ENCODE measurements at places on chromosomes 16 and 17.
A peak's percentile ranks its signal among the peaks of the same experiment; 100 is the strongest.

DNA sequence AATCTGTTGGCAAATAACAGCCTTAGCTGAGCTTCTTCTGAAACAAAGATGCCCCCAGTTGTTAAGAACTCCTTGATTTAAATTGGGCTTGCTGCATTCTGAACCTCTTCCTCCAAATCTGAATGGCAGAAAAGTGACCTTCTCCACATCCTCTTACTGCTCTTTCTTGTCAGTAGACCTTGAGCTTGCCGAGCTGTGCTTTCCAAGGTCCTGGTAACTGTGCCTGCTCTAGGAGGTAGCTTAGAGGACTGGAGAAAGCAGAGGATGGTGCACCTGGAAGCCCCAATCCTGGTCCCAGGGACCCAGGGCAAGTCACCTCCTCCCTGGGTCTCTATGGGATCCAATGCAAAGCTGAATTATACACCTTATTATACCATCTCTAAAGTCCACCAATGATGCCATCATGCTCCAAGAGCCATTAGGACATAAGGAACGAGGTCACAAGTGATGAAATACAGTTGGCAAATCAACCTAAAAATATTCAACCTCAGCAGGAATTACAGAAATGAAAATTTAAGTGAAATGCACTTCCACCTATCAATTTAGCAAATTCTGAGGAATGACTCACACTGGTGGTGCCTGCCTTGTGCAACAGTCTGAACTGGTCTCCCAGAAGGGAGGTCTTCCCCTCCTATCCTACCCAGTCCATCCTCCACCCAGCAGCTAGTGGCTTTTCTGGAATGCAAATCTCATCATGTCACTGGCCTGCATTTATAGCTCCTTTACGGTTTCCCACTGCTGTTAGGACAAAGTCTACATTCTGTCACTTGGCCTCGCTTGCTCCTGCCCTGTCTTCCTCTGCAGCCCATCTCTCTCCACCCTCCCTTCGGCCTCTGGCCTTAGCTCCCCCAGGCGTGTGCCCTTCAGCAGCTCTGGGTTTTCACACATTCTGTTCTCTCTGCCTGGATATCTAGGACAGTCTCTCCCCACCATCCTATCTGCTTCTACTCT, 36.6 kb downstream of the TOM1L2 start:
- DNase-seq, result no peak

DNA sequence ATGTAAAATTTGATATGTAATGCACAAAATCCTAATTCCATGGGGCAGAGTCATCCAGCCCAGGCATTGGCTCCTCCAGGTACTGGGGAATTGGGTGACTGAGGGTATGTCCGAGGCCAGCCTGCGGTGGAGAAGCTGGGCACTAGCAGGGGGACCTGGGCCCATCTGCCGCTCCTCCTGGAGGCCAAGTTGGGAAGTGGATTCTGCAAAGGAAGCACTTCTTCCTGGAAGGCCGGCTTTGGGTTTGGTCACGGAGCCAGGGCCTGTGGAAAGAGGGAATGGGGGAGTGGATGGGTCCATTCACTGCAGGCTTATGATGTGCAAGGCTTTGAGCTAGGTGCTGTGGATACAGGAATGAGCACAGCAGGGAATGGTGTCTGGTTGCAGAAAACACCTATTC, 85.8 kb downstream of the GNAO1 start:
- no peak for DNase-seq

DNA sequence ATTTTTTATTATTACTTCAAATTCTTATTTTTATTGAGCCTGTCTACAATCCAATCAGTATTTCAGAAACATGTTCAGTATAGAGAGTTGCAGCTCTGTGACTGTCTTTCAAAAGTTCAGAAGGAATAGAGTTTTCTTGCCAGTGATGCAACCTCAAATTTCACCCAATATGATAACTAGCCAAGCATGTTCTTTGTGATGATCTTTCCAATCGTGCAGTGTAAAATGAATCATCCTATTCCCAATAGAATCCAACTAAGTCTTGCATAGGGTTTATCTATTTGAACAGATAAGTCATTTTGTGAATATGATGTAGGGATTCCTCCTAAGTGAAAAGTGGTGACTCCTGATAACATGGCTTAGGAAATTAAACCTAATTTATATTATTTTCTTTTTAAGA, 937.8 kb downstream of the KCNJ2 start:
- DNase-seq, result no peak

DNA sequence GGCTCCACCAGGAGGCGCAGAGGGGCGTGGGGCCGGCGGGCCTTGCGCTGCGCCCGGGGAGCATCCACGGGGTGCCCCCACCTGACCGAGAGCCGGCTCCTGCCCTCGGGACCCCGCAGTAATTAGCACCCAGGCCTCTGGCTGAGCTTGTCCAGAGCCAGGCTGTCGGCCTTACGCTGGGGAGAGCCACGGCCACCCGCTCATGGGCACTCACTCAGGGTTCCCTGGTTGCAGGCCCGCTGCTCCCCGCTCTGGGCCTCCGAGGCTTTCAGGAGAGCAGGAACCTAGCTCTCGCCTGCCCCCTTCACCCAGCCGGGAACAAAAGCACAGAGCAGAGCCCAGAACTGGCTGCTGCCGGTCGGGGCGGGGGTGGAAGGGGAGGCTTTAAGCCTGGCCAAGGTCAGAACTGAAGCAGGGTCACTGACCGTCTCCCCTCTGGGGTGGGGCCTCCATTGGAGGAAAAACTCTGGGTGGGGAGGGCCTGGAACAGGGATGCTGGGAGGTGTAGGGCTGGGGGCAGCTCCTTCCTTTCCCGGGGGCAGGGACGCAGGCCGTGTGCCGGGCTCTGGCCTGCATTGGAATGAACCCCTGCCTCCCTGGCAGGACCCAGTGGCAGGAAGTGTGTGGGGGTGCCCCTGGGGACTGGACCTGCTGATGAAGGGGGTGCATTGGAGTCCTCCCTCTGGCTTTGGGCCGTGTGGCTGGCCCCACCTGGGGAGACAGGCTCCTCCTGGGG, 12.3 kb downstream of the GLIS2 start:
- DNase-seq, result peak; percentile 82

DNA sequence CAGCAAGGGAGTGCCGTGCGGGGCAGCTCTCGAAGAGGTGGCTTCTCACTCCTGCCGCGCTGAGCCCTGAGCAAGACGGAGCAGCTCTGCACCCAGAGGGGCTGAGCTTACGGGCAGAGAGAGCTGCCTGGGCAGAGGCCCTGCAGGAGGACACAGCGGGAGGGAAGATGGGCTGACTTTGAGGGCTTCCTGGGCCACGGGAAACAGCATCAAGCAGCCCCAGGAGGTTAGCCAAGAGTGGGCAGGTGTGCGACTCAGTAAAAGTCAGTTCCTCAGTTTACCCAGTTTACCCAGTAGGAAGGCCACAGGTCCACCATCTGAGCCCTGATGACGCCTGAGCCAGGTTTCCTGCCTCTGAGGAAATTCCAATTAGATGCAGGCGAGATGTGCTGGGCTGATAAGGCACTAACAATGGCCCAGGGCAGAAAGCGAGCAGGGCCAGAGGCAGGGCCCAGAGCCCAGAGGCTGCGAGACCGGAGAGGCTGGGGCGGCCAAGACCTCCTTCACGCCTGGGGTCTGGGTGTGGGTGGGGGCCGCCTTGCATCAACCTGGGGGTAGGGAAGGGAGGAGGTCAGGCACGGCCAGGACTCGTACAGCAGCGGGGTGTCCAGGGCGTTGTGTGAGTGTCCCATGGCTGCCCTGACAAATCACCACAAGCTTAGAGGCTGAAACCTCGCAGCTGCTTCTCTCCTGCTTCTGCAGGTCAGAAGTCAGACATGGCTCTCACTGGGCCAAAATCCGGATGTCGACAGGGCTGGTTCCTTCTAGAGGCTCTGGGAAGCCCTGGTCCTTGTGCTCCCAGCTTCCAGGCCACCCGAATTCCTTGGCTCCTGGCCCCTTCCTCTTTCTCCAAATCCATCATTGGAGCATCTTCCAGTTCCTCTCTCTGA, 32.0 kb upstream of the CIBAR2 start:
- no peak for DNase-seq

GRCh38 chr16:74606521-74607309, at the start of gene GLG1:
Gene GLG1 (minus strand): TSS chr16:74607114. CDS start chr16:74607094, 20 bp downstream.
- DNase-seq, result peak; percentile 80

DNA sequence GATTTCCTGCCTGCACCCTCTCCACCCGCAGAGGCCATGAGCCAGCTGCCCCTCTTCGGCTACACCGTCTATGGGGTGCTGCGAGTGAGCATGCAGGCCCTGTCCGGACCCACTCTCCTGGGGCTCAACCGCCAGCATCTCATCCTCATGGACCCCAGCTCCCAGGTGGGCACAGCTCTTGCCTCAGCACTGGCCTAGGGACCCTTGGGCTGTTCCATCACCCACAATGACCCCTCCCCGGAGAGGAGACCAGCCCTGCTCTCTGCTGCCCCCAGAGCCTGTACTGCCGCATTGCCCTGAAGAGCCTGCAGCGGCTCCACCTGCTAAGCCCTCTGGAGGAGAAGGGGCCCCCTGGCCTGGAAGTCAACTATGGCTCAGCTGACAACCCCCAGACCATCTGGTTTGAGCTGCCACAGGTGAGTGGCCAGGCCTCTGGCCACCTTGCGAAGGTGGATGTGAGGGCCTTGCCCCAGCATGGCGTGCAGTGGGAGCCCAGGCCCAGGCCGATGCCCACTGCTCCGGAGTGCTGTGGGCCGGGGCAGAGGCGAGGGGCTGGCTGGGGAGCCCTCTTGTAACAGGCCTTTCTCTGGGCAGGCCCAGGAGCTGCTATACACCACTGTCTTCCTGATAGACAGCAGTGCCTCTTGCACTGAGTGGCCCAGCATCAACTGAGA, 7.3 kb upstream of the SMIM5 start:
- peak; percentile 88 for DNase-seq

- DNase-seq, result peak; percentile 43
Observed at GRCh38 chr16:80580109-80580832, 39.5 kb downstream of the DYNLRB2 start.

- DNase-seq, result peak; percentile 28
Observed at GRCh38 chr17:35977509-35977908, 3.8 kb downstream of the CCL16 start.

DNA sequence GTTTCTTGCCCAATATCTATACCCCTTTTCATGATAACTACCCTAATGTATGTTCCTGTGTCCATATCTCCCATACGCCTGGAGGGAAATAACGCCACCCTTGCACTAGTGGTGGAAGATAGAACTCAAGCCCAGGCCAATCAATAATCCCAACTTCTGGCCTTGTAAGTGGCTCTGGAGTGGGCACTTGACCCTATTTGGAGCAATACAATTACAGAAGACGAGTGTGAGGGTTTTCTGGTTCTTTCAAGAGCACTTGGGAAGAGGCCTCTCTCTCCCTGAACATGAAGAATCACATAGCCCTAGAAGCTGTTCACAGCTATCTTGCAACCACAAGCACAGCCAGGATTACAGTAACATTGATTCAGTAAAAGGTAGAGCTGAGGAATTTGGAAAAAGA, 217.9 kb downstream of the RAB11FIP4 start:
- DNase-seq, result no peak

DNA sequence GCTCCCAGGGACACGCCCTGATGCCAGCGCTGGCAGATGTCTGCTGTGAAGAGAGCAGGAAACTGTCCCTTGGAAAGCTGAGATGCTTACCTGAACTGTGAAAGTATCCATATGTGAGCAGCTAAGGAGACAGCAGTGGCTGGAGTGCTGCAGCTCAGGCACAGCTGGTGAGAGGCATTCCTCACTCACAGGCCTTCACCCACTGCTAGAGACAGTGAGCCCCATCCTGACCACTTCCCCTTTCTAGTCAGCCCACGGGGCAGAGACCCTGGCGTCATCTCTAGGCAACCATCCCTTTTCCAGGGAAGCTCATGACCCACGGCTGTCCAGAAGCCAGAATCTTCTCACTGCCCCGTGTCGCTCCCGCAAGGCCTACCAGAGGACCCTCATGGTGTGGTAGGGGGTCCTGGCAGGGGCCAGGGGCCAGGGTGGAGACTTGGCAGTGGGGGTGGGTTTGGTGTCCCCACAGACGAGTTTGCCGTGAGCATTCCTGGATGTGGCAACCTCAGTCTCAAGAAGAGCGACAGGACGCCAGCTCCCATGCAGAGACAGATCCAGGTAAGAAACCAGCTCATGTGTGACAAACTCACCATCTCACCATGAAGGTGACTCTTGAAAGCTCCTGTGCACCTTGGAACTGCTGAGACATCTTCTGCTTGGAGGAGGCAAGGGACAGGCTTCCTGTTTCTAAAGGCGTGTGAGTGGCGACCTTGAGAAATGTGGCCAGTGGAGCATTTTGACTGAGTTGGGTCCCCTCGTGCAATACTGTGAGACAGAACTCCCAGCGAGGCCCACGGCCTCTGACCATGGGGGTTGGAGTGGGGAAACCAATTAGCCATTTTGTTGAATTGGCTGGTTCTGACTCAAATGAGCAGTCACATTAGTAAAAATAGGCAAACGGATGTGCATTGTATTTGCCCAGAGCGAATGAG, at the start of gene SCIMP:
TSS of gene SCIMP (minus strand) at position 216 of the 932 bp plus-strand sequence. CDS start at position 111, 105 bp downstream.
- no peak for DNase-seq

DNA sequence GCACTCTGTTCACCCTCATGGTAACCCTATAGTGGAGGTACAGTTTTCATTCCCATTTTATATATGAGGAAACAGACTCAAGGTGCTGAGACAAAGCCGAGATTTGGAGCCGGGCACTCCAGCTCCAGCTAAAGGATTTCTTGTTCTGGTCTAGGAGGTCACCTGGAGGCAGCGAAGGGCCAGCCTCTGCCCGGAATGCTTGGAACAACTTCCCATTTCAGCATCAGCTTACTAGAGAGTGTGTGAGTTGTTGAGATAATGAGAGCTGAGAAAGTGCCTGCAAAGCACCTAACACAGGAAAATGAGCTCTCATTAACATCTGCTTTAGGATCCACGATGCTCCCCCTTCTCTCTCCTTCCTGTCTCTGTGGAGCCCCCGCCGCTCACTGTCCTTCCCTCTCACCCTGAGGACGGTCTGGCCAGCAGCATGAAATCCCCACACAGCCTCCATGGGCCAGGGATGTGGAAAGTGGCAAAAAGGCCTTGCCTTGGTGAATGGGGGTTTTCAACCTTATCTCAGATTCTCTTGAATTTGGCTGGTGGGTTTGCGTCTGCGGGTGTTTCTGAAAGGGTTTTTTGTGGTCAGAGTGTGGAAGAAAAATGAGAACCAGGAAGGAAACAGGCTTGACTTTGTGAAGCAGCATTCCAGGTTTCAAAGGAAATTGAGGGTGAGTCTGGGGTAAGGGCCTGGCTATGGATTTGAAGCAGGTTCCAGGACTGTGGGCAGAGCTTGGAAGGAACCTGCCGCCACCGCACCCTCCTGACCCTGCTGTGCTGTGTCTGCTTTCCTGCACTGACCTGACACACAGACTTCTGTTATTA, 178.7 kb downstream of the FOXL1 start:
- no peak for DNase-seq

GRCh38 chr17:12133183-12133582, 112.5 kb downstream of the MAP2K4 start:
- no peak for DNase-seq

DNA sequence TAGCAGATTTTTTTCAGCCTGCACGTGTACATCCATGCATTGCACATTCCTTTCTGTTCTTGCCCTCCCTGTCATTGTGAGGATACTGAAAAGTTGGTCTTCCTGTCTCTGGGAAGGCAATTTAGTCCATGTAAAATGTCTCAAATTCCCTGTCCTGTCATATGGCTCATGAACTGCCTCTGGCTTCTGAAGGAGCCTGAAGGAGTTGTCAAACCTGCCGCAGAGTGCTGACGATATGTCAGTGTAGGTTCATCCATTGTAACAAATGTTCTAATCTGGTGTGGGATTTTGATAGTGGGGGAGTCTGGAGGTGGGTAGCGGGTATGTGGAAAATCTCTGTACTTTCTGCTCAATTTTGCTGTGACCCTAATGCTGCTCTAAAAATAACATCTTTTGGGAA, 59.6 kb downstream of the YPEL2 start:
- no peak for DNase-seq

- DNase-seq, result peak; percentile 35
Observed at GRCh38 chr16:84144209-84144858, 643 bp downstream of the HSDL1 start.

Data from GM12891 (cell line).